HT1080 (cell line): ENCODE measurements at places on chromosomes 11 and 22. TPM values are rescaled to one million over a fixed set of nuclear protein-coding genes. Genes with fewer than 3 reads are reported as not detected.

DNA sequence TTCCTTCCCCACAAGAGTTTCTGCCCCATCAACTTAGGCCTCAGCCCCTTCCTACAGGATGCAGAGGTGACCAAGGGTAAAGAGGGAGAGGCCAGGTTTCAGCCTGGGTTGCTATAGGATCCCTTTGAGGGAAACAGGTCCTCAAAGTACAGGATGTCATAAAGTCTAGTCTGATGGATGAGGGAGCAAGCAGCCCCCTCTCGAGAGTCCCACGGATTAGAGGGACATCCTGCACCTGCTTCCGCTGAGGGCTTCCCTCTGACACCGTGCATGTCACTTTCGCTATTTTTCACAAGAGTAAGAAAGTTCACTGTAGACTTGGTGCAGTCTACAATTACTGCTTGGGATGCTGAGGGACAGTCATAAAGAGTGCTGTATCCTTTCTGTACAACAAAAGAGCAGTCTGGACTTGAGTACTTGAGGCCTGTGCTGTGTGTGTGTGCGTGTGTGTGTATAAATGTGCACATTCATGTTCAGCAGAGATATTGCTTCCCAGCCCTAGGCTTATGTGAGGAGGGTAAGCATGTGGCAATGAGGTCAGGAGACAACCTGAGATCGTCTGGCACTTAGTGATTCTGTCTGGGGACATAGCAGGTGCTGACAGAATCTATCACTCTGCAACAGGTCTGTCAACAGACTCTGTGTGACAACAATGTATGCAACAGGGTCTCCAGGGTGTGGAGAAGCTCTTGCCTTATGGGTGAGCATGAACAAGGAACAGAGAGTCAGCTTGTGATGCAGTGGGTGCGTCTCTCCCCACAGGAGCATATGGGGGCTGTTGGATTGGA lies 18.0 kb upstream of the CHST1 start:
- no peak for DNase-seq

DNA sequence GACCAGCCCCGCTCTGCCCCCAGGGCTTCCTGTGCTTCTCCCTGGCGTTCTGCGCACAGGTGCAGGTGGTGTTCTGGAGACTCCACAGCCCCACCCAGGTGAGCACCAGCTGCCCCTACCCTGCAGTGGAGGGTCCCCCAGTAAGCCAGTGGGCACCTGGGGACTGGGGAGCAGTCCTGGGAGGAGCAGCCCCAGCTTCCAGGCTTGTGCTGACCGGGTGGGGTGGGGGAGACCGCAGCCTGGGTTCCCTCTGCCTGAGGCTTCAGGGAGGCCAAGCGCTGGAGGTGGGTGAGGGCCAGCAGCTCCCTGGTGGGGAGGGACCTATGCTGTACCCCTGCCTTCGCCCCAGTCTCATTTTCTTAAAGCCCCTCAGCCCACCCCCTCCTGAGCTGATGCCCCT lies 6.9 kb downstream of the TSPAN32 start:
- no peak for DNase-seq

GALNT18 gene
- total RNA-seq = 12.8 and 13.6 TPM in 2 replicates

DNA sequence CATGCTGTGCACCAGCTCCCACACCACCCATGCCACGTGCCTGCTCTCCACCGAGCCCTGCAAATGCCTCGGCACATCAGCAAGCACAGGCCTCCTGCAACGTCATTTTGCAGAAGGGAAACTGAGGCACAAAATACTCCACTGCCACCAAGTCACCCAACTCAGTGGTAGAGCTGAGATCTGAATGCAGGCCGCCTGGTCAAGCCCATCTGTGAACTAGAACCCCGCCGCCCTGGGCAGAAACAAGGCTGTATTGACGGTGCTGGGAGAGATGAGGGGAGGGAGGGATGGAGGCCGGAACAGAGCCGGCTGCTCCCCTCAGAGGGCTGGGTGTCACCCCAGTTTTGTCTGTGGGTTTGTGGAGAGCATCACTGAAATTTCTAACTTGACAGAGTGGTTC lies 81.4 kb downstream of the CDKN1C start:
- no peak for DNase-seq

GRCh38 chr11:118791961-118792569 lies 1.1 kb upstream of the DDX6 start:
- no peak for DNase-seq

KCNJ1 gene
- not detected in 2 replicates for total RNA-seq

DNA sequence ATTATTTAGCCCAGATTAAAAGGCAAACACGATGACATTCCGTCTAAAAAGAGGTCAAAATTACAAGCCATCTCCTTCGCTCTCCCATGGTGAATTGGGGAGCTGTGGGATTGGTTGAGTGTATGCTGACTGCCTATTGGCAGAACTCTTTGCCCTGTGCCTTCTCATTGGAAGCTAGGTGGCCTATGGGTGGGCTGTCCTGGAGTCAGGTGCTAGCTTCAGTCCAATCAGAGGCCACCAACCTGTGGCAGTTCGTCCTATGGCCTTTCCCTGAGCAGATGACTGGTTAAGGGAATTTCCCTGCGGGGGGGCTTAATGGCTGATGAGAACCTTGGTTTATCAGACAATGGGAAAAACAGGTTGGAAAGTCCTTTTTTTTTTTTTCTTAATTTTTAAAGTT lies 3.2 kb upstream of the MTMR3 start:
- DNase-seq = peak; percentile 41

- peak; percentile 29 for DNase-seq
Measured at GRCh38 chr11:723120-723883, 17.3 kb downstream of the EPS8L2 start.

DNA sequence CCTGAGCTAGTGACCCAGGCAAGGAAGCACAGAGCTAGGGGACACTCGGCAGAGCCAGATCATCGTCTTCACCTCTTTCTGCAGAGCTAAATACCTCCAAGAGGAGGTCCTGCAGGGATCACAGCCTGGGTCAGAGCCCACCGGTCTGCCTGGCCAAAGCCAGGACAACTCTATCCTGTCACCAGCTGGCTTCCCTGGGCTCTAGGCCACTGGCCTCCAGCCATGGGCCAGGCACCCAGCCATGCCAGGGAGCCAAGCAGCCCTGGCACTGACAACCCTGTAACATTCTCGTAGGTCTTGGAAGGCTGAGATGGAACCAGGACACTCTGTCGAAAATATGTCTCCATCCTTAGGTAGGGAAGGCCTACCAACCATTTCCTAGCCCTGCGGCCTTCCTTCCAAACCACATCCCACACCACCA lies 270.1 kb downstream of the BUD13 start:
- no peak for DNase-seq

HTR3A gene
- not detected in 2 replicates for total RNA-seq

PIWIL4 gene
- total RNA-seq = 0.03 and 0.43 TPM in 2 replicates

- no peak for DNase-seq
Measured at GRCh38 chr11:11458485-11458884, 105.4 kb upstream of the CSNK2A3 start.

DNA sequence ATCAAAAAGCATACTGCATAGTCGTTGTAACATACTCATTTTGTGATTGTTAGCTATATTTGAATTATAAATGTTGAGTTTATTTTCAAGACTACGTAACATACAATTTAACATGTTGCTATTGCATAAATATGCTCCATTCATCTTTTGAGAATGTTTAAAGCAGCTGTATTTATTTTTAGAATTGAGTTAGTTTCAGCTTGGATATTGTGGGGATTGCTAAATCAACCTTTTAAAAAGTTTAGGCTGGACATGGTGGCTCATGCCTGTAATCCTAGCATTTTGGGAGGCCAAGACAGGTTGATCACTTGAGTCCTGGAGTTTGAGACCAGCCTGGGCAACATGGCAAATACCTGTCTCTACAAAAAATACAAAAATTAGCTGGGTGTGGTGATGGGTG lies 288.1 kb downstream of the DYNC2H1 start:
- no peak for DNase-seq

GRCh38 chr11:29129844-29130243 lies 887.0 kb downstream of the KCNA4 start:
- peak; percentile 65 for DNase-seq

DNA sequence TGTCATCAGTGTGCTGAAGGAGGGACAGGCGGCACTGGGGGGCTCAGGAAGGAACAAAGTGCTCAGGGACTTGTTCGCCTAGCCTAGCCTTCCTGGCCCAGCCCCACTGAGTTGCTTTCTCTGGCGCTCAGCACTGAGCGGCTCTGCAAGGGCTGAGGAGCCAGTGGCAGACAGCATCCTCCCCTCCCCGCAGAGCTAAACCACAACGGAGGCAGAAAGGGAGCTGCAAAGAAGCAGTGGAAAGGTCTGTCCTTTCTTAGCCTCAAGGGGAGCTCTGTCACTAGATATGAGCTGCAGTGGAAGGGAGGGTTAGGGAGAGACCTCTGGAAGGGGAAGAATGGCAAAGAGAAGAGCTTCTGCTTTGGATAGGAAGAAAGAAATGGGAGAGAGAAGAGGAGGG lies 89.7 kb upstream of the PHOX2A start:
- DNase-seq = no peak

DNA sequence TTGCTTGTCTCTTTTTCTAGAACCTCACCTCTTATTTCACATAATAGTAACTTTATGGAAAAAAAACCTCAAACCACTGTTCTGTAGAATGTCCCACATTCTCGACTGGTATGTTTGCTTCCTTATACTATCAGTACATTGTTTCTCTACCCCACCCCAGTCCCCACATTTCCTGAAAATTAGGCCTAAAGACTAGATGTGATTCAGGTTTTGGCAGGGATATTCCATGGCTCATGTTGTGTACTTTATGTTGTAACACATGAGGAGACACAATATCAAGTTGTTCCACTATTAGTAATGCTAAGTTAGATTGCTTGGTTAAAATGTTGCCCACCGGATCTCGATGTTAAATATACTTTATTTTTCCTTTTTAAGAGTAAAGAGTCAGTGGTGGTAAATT lies 34.7 kb downstream of the DDIAS start:
- DNase-seq = no peak

DNA sequence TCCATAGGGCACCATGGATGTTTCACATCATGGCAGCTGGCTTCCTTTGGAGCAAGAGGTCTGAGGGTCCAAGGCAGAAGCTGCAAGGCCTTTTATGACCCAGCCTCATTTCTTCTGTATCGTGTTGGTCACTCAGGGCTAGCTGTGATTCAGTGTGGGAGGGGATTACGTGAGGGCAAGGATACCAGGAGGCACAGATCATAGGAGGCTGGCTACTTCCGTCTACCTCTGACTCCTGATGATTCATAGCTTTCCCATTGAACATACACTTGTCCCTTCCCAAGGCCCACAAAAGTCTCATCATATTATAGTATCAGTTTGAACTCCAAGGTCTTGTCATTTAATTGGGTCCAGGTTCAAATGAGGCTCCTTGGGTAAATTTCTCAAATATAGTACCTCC lies 135.3 kb upstream of the ZBED5 start:
- DNase-seq = peak; percentile 69

- DNase-seq = no peak
Measured at GRCh38 chr11:119389611-119390254, 8.2 kb upstream of the USP2 start.

DNA sequence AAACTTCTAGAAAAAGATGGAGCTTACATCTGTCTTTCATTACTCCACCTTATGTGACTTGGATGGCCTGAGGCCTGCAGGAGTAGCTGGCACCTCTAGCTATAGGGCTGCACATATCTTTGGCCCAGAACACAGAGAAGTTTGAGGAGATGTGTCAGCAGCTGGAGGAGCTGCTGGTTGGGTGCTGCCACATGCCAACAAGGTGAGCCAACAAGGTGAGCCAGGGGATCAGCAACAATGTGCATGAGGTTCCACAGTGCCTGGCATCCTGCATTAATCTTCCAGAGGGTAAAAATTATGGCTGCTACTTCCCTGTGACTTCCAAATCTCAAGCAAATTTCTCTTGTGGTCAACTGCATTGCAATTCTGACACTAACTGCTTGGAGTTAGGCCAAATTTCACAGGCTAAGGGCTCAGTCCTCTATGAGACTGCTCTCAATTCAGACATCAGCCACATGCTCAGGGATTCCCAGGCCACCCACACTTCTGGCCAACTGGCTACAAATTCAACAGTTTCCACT lies 16.0 kb downstream of the RBM7 start:
- no peak for DNase-seq

PKP3 gene
- total RNA-seq = 12.0 and 13.1 TPM in 2 replicates

DNA sequence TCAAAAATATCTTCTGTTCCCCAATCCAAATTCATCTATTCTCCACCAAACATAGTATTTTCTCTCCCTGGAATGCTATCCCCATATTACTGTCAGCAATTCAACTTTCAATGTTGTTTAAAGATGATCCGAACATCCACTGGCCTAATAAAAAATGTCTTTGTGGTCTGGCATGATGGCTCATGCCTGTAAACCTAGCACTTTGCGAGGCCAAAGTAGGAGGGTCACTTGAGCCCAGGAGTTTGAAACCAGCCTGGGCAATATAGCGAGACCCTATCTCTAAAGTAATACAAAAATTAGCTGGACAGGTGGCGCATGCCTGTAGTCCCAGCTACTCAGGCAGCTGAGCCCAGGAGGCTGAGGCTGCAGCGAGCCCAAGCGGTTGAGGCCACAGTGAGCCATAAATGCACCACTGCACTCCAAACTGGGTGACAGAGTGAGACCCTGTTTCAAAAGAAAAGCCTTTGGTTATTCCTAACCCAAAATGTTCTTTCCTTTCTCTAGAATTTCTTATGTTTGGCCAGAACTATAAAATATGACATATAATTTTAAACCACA lies 29.8 kb downstream of the SIK3 start:
- DNase-seq = no peak

CENPM gene
- 54.7 and 66.8 TPM in 2 replicates for total RNA-seq

GRCh38 chr11:128619540-128620308 lies 32.4 kb upstream of the ETS1 start:
- DNase-seq = no peak

- DNase-seq = no peak
Measured at GRCh38 chr22:23060612-23061400, 9.5 kb upstream of the GNAZ start.

DNA sequence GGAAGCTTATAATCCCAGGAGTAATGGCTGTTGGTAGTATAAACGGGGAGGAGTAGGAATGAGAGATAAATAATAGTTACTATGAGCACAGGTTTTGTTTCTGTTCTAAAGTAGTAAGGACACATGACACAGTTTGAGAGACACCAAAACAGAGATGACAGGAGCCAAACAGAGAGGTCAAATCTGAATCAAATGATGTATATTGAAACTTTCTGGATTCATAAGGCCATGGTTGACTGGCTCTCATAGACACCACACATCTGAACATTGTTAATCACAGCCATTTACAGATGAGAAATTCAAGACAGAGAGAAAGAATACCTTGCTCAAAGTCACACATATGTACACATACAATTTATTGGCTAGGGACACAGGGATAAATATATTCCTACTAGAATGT lies 63.4 kb upstream of the UCP3 start:
- no peak for DNase-seq
